ENCODE measurements at places on chromosomes 13 and 19.

GRCh38 chr13:79194272-79194671, 211.8 kb downstream of the RBM26 start:
- no peak for DNase-seq

- DNase-seq, result peak; percentile 50
Observed at GRCh38 chr13:112747256-112747655, 57.4 kb downstream of the ATP11A start.

GRCh38 chr19:45404557-45405434, at the start of gene PPP1R13L:
PPP1R13L (minus strand) TSS chr19:45405069; CDS start chr19:45398318, 6,751 bp downstream.
- DNase-seq, result peak; percentile 65

DNA sequence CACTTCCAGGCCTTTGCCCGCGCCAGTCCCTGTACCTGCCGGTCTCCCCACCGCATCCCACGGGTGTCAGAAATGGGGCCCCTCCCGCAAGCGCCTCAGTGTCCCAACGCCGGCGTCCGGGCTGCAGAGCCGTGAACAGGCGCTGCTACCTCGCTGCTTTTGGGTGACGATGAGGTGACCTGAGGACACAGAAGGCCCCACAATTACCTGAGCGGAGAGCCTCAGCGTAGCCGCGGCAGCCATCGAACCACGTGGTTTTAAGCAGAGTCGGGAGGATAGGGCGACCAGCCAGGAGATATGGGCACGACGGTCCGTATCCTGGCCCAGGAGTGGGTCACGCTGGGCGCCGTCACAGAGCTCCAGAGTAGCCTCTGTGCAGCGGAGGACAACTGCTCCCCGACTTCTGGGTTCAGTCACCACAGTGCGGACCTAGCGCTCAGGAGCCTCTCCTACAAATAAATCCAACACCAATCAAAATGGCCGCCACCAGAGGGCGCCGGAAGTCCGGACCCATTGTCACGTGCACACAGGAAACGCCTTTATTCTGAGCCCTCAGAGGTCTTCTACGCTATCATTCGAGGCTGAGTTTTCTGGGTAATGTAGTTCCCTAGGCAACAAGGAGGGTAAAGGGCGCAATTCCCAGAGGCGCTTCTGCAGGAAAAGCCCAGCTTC, at the start of gene ZNF814:
TSS of gene ZNF814 (minus strand) at position 478 of the 672 bp plus-strand sequence. CDS start at position 243, 235 bp downstream.
- peak; percentile 47 for DNase-seq

- DNase-seq, result peak; percentile 28
Observed at GRCh38 chr13:26011996-26012821, 39.6 kb downstream of the SHISA2 start.

- DNase-seq, result peak; percentile 82
Observed at GRCh38 chr19:10748927-10749434, 31.1 kb downstream of the DNM2 start.

- peak; percentile 77 for DNase-seq
Observed at GRCh38 chr19:35935911-35936737, at the start of gene LRFN3. LRFN3 (plus strand) TSS chr19:35936374; CDS start chr19:35939426, 3,052 bp downstream.

DNA sequence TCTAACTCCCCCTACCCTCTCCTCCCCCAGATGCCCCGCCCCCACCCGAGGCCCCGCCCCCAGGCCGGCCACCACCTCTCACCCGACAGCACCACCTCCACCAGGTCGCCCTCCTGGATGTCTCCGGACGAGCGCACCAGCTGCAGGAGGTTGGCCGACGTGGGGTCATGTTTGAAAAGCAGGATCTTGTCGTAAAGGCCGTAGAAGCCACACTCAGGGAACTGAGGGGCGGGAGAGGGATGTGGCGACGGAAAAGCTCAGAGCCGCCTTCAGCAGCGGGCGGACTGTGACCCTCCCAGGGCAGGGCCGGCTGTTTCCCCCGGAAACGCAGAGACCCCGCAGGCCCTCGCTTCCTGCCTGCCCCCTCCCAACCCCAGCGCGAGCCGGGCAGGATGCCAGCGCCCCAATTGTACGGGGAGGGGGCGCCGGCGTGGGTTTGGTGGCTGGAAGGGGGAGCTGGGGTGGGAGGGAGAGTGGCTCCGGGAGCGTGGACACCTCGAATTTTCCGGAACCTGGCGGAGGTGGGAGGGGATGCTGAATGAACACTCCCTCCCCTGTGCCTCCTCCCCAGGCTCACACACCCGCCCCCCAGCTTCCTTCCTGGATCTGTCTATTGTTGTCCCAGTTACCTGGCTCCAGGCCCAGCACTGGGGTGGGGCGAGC, 3.0 kb downstream of the PRKD2 start:
- peak; percentile 88 for DNase-seq

DNA sequence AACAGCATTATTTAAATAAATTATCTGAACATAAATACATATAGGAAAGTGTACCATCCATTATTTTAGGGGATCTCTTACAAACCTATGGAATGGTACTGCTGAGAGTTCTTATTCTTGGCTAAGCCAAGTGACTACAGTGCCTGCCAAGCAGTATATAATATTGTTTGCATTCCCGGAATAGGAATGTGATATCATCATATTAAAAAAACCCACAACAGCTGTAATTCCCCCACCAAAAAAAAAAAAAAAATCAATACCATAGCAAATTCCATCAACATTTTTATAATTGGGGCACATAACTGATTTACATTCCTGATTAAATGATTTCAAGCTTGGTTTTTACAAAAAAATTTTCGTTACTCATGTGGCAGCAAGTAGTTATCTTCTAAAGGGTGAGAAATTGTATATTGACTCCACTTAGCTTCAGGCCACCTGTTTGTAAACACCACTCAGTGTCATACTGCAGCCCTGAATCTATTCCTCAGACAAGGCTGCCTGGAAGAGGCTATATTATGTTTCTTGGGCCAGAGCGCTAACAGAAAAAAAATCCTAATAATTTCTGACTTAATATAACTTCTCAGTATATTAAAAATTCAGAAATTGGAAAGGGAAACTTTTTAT, 278.1 kb downstream of the DNAJC15 start:
- DNase-seq, result no peak

GRCh38 chr13:39892721-39893685, 237.5 kb downstream of the COG6 start:
- no peak for DNase-seq

GRCh38 chr13:76289558-76289957, 596.6 kb downstream of the KCTD12 start:
- no peak for DNase-seq

DNA sequence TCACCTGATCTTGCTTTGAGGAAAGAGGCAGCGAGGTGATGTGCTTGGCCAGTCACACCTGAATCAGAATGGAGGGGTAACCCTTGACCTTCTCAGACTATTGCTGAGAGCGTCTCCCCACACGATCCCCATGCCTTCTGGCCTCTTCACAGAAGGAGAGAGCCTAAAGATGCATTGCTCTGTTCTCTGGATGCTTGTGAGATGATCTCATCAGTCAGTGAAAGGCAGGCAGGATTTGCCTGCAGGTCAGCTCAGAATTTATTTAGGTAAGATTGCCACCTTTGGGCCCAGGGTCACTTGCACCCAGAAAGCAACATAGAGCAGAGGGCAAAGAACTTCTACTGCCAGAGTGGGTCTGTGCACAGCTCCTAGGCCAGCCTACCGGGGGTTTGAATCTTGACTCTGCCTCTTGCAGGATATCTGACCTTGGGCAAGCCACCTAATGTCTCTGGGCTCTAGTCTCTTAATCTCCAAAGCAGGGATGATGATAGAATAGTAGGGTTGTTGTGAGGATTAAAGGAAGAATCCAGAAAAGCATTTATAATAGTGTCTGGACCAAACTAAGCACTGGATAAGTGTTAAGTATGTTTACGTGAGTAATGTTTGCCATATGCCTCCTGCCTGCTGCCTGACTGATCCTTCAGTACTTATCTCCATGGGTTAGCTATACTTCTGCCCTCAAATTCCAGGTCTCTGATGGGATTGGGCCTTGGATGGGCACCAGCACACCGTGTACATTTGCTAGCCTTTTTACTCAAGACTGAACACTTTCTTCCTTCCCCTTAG, 8.4 kb upstream of the FLT1 start:
- no peak for DNase-seq

GRCh38 chr19:8458380-8458779, 13.6 kb downstream of the HNRNPM start:
- DNase-seq, result no peak

- DNase-seq, result no peak
Observed at GRCh38 chr19:55089342-55089944, 13.8 kb downstream of the EPS8L1 start.

DNA sequence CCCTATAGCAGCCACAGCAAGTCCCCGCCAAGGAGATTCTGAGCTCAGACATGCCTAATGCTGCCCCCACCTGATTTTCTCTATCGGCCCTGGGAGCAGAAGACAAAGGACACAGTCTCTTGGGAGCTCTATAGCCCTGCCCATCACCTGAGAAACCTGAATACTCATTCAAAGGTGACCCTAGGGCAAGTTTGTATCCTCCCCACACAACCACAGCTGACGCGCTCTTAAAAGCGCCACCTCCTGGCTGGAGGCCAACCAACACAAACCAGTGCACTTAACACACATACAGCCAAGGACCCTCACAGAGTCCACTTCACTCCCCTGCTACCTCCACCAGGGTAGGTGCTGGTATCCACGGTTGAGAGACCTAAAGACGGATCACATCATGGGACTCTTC, 8.8 kb upstream of the IGFL4 start:
- DNase-seq, result no peak

- no peak for DNase-seq
Observed at GRCh38 chr13:45717349-45717748, 15.2 kb downstream of the CBY2 start.

DNA sequence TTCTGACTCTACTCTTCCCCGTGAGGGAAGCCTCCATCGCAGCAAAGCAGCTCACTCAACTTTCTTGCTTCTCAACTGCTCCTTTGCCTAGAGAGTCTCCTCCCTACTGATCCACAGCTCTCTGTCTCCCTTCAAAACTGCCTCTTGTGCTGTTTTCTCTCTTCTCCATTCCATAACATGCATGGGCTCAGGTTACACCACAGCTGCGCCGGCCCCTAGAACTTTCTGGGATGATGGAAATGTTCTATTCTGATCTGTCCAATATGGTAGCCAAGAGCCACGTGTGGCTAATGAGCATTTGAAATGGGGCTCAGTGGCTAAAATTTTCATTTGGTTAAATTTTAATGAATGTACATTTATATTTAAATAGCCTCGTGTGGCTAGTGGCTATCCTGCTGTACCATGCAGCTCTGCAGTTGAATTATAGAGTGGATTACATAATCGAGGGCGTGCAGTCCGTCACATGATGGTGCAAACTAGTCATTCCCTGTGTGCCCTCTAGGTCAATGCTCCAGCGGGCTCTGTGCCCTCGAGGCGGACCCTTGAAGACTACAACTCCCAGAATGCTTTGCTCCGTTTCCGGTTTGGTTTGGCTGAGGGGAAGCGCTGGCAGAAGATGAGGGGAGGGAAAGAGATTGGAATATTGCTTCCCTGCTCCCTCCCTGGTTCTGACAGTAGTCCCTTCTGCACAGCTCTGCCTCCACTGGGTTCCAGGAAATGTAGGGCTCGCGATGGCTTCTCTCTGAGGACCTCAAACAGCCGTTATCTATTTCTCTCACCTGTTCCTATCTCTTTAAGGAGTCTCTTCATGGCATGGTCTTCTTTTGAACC, 109.8 kb downstream of the CACNA1A start:
- DNase-seq, result peak; percentile 40

DNA sequence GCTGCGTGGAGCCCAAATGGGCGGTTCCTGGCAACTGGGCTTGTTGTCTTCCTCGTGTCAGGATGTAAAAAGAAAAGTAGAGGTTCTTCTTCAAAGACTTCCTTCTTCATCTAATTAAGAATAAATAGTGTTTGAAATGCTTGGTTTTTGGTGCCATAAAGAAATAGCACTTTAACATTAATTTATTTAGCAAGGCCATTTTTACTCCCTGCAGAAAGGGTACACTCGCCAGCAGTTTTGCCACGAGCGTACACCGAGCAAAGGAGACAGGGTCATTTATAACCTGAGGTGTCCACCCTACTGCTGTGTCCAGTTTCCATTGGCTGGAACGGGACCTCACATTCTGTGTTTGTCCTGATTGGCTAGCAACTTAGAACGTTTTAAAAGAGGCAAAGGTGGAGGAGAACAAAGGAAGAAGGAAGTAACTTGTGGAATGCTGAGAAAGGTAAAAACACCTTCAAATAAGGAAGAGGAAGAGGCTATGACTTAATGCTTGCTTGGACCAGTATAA, 21.8 kb upstream of the OR10H1 start:
- DNase-seq, result peak; percentile 79

- DNase-seq, result peak; percentile 19
Observed at GRCh38 chr19:43934055-43934984, 762 bp downstream of the ZNF45 start.

GRCh38 chr19:54179262-54179852, 6.4 kb upstream of the TMC4 start:
- DNase-seq, result no peak

GRCh38 chr19:30017172-30017571, 75.1 kb downstream of the URI1 start:
- no peak for DNase-seq

DNA sequence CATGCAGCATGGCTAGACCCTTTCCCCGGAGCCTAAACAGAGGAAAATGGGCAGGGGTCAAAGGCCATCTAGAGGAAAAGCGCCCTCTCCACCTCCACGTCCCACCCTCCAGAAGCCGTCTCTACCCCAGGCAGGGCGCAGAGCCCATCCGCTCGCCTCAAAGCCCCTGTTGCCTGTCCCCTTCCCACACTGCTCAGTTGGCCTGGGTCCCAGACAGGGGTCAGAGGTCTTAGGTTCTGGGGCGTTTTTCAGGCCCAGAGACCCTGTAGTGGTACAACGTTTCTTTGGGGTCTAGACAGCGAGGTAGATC, 285 bp downstream of the TMEM143 start:
- no peak for DNase-seq

GRCh38 chr13:95535243-95535642, 17.3 kb upstream of the CLDN10 start:
- peak; percentile 92 for DNase-seq

GRCh38 chr13:76971215-76971614, 20.7 kb upstream of the CLN5 start:
- no peak for DNase-seq

- DNase-seq, result no peak
Observed at GRCh38 chr13:110841406-110841805, 73.5 kb downstream of the ANKRD10 start.

DNA sequence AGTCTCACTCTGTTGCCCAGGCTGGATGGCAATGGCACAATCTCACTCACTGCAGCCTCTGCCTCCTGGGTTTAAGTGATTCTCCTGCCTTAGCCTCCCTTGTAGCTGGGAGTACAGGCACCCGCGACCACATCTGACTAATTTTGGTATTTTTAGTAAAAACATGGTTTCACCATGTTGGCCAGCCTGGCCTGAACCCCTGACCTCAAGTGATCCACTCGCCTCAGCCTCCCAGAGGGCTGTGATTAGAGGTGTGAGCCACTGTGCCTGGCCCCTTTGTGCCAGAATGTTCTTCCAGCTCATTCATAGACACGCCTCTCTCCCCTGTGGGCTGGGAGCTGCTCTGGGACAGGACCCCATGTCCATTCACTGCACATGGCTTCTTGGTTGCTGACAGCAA, 9.1 kb downstream of the MYDGF start:
- no peak for DNase-seq

Data from Daoy (cell line).